ENCODE measurements at places on chromosomes 3 and 15.

DNA sequence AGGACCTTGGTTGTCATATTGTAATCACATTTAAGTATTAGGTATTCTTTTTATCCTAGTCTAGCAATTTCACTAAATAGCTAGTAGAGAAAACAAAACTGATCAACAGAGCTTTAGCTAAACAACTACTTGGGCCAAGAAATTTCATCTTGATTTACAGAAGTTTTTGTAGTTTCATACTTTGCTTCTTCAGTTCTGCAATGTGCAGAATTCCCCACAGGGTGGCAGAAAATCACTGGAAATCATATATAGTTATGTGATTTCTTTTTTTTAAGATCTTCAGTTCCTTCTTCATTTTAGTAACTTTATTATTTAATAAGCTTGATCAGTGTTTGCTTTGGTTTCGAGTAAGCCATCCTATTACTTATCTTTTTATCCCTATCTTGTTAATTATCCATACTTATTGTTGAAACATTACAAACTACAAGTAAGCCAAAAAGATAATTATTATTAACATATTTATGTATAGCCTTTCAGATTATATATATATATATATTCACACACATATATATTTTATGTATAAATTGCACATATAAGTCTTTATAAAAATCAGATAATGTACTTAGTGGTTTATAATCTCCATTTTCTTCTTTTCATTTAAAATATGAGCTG is 2.2 kb upstream of the BNIP2 start:
- no peak for DNase-seq

GRCh38 chr15:80526556-80527340 is 122.6 kb downstream of the ARNT2 start:
- no peak for DNase-seq

DNA sequence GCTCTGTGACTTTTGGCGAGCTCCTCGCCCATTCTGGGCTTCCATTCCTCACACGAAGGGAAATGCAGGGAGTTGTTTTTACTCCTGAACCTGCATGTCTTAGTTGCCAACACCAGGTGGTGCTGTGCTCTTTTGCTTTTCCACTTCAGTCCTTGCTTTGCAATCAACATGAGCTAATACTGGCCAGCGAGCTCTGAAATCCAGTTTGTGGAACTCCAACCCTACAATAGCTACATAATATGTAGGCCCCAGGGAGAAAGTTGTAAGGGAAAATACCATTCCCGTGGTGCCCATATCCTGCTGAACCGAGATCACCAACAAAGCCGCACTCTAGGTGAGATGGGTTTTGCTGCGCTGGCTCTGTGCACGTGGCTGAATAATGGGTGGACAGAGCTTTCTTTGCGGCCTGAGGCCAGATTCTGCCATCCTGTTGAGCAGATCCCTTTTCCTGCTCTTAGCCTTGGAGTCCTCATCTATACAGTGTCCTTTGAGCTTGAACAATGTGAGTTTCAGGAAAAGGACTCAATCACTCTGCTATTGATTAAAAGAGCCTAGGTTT is 25.0 kb downstream of the LSM3 start:
- DNase-seq = no peak

- no peak for DNase-seq
These were observed 13.5 kb downstream of the SNX33 start for GRCh38 chr15:75661100-75661755.

GRCh38 chr3:30135190-30135589 is 471.2 kb upstream of the TGFBR2 start:
- no peak for DNase-seq

DNA sequence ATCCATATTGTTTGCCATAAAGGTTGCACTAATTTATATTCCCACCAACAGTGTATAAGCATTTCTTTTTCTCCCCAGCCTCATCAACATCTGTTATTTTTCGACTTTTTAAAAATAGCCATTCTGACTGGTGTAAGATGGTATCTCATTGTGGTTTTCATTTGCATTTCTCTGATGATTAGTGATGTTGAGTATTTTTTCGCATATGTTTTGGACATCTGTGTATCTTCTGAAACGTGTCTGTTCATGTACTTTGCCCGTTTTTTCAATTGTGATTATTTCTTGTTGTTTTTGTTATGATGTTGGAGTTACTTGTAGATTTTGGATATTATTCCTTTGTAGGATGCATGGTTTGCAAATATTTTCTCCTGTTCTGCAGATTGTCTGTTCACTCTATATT is 46.5 kb downstream of the TP63 start:
- no peak for DNase-seq

DNA sequence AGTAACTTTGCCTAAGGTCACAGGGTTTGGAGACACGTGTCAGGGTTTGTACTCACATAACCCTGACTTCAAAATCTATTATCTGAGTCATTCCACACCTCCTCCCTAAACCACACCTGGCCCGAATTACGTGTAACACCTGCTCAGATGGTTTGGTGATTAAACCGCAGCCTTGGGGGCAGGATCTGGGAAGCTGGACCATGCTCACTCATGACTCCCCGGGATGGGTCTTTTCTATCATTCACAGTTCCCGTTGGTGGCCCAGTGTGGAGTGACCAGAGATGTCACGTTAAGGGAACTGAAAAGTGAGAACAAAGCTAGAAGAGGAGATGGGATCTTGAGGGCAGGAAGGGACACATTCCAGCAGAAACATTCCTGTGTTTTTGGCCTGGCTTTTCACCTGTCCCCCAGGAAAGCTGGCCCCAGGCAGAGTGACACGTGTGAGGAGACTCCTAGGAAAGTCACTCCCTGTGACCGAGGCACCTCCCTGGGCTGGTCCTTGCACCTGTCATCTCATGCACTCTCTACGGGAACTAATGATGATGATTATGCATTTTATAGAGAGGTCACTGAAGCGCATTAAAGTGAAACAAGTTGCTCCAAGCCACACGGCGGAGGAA is 75.4 kb upstream of the POMGNT2 start:
- no peak for DNase-seq

- DNase-seq = no peak
These were observed 136.6 kb upstream of the RARB start for GRCh38 chr3:25291481-25291905.

GRCh38 chr3:74559261-74559660 is 55.2 kb downstream of the CNTN3 start:
- DNase-seq = no peak

DNA sequence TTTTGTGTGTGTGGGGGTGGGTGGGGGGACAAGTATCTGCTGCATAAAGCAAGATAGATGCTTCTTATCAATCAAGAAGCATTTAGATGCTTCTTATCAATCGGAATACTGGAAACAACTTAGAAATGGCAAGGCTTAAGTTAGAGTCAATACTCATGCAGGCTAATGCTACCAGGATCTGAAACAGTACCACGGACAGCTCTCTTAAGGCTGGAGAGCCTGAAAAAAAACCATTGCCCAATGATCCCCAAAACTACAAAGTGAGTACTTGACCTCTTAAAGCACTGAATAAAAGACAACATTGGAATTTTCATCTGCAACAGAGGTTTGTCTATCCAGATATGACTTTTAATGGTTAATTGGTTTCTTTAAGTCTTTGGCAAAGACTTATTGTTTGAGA is 262.3 kb downstream of the GAP43 start:
- no peak for DNase-seq

DNA sequence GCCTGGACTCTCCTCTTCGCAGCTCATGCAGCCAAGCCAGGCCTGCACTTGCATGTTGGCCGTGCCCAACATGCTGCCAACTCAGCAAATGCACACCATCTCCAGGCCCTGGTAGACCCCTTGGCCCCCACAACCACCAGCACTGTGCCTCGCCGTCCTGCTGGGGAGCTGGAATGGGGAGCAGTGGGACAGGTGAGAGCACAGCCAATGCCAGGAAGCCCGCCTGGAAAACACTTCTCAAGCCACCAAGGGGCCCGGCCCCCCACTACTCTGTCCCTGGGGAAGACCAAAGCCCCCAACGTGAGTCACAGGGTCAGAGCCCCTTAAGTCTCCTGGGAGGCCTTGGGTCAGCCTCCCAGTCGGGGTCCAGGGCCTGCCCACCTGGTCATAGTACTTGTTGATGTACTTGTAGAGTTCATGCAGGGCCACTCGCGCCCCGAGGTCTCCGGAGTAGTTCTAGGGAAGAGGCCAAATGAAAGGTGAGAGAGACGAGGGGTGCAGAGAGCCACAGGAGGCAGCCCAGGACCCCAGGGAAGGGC is 24.5 kb downstream of the PLXNB1 start:
- no peak for DNase-seq

DNA sequence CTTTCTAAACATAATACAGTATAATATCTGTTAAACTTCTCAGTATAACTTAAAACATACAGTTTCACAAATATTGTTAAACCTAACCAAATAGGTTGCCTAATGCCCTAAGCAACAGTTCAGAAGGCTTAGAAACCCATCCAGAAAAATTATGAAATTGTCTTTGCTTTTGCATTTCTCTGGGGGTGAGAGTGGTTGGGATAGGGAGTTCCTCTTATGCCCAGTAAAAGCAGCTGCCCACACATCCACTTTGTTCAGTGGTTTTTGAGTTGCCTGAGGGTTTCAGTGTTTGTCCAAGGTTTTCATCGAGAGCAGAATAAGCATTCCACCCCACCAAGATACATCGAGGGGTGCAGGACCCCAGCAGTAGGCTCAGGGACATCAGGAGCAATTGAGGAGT is 179.4 kb downstream of the CDIN1 start:
- DNase-seq = no peak

GRCh38 chr15:35279811-35280210 is 194.7 kb upstream of the NANOGP8 start:
- no peak for DNase-seq

GRCh38 chr3:141625506-141625905 is 112.6 kb upstream of the RNF7 start:
- DNase-seq = no peak

DNA sequence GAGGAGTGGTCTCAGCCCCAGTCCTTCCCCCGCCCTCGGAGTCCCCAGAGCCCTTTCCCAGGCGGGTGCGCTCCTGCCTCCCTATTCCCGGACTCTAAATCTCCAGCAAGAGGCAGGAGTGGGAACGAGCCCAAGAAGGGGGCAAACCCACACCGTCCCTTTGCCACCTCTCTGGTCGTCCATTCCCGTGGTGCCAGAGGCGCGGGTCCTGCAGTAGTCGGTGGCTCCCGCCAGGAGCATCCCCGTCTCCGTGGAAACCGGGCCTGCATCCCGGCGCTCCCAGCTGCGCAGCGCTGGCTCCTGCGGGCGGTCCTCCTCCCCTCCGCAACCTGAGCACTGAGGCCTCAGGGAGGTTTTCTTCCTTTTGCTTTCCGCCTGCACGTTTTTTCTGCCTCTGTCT is 44.8 kb downstream of the LHFPL4 start:
- DNase-seq = no peak

DNA sequence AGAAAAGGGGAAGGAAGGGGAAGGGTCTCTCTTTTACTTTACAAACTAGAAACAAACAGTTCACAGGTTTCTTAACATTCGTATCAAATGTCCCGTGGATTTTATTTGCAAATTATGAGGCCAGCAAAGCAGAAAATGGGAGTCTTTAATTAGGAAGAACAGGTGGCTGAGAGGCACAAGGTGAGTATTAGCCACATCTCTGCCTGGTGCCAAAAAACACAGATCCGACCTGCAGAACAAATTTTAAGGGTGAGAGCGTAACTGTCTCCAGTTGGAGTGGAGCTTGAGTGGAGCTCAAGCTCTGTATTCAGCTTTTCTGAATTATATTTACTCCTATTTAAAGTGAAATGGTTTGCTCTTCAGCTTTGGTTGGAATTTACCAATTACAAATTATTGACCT is 1004.9 kb downstream of the FHIT start:
- no peak for DNase-seq

DNA sequence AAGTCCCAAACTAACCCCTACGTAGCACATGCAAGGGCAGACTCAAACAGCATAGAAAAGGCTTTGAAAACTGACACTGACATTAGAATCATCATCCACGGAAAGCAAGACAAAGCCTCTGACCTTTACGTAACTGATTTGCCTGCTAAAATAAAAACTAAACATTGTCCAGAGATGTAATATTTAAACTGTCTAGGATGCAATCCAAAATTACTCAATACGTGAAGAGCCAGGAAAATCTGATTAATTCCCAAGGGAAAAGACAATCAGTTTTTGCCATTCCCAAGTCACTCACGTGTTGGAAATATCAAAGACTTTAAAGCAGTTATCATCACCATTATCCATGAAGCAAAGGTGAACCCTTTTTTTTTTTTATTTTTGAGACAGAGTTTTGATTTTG is 13.3 kb upstream of the IQCF1 start:
- no peak for DNase-seq

GRCh38 chr15:50224606-50225005 is 40.9 kb downstream of the HDC start:
- DNase-seq = no peak

GRCh38 chr15:36797128-36797527 is 217.7 kb downstream of the CDIN1 start:
- no peak for DNase-seq

Measured in stimulated activated CD8-positive, alpha-beta memory T cell treated with anti-CD3 and anti-CD28 coated beads, Interleukin-7, amount 100 ng/mL, for 24 hours (primary cell).